ENCODE measurements at places on chromosomes 16 and 17. TPM values are rescaled to one million over a fixed set of nuclear protein-coding genes. Genes with fewer than 3 reads are reported as not detected.

The PERCC1 gene
- polyA plus RNA-seq: not detected

- no peaks in the 10 kb centered on the region for H3K4me1 ChIP-seq
- H3K36me3 ChIP-seq: no peaks in the 10 kb centered on the region
- no peak within 1 kb of the TSS for H3K27ac ChIP-seq
These were observed at the start of gene IL21R for GRCh38 chr16:27401768-27402568. Gene IL21R (plus strand): TSS chr16:27402174. CDS start chr16:27430072, 27,898 bp downstream.

GRCh38 chr17:17766077-17766743, 70.6 kb downstream of the SREBF1 start:
- H3K27me3 ChIP-seq: no peaks in the 10 kb centered on the region
- peaks cover 62% of the 10 kb centered on the region for H3K36me3 ChIP-seq
- no peaks in the 10 kb centered on the region for H3K4me1 ChIP-seq

GRCh38 chr17:44170499-44171201, at the start of gene ASB16:
Gene ASB16 (plus strand): TSS chr17:44170704. CDS start chr17:44170790, 86 bp downstream.
- H3K27me3 ChIP-seq: no peaks in the 10 kb centered on the region
- H3K36me3 ChIP-seq: peaks cover 2% of the 10 kb centered on the region
- no peak within 1 kb of the TSS for H3K27ac ChIP-seq
- H3K4me1 ChIP-seq: peaks cover 10% of the 10 kb centered on the region
- DNase-seq: no peak
- H3K4me3 ChIP-seq: no peak within 1 kb of the TSS

Measured in small intestine (tissue), 16 donors.